ENCODE measurements at places on chromosomes 7 and 10.

GRCh38 chr10:30781670-30782121 is 152.1 kb upstream of the LYZL2 start:
- DNase-seq: no peak

DNA sequence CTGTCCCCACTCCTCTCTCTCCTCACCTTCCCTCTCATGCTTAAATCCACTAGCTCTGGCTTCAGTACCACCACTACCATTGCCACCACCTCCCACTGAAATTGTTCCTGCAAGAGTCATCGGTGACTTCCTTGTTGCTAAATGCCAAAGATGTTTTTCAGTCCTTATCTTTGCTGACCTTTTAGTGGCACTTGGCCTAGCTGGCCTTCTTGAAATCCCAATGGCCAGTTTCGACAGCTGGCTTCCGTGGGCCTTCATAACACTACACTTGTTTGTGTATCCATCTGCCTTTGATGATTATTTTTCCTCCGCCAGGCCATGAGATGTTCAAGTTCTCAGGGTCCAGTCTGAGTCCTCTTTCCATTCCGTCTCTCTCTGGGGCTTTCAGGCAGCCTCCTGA is 118.2 kb upstream of the NANOS1 start:
- no peak for DNase-seq

- no peak for DNase-seq
These were observed 266.1 kb downstream of the SORCS1 start for GRCh38 chr10:106898446-106898845.

- no peak for DNase-seq
These were observed 16.6 kb downstream of the STMP1 start for GRCh38 chr7:135678612-135679575.

GRCh38 chr7:48244864-48245271 is 73.6 kb downstream of the ABCA13 start:
- peak; percentile 9 for DNase-seq

GRCh38 chr10:68876246-68877138 is 24.6 kb upstream of the DDX50 start:
- DNase-seq: no peak

- peak; percentile 74 for DNase-seq
These were observed 7.9 kb upstream of the GSDME start for GRCh38 chr7:24764972-24765744.

- no peak for DNase-seq
These were observed 39.0 kb downstream of the DIP2C start for GRCh38 chr10:650441-650851.

DNA sequence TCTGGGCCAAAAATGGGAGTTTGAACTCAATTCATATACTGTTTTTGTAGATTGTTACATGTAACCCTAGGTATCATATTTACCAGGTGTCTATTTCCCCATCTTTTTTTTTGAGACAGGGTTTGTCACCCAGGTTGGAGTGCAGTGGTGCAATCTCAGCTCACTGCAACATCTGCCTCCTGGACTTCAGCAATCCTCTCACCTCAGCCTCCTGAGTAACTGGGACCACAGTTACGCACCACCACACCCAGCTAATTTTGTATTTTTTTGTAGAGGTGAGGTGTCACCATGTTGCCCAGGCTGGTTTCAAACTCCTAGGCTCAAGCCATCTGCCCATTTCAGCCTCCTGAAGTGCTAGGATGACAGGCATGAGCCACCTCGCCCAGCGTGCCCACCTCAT is 28.2 kb upstream of the FBXW4 start:
- DNase-seq: no peak

GRCh38 chr10:77899080-77899477 is 27.5 kb downstream of the DLG5 start:
- no peak for DNase-seq

DNA sequence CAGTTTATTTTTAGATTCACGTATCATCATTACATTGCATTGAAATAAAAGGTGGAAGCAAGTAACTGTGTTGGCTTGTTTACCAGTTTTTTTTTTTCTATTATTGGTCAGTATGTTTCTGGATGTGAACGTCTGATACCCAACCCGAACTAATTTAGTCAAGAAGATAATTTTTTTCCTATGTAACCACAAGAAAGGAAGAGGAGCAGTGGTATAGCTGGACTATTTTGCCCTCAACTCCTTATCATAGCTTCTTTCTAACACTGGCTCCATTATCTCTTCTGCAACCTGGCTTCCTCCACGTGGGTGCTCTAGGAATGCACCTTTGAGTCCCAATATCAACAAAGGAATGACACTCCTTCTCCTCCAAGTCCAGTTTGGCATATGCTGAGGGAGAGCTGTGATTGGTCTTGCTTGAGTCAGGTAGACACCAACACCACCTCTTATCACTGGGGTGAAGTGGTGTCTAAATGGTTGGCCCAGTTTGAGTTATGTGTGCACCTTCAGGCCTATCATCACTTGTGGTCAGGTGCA is 29.4 kb downstream of the OR9A2 start:
- no peak for DNase-seq

GRCh38 chr7:13327669-13328068 is 640.2 kb downstream of the ARL4A start:
- DNase-seq: no peak

DNA sequence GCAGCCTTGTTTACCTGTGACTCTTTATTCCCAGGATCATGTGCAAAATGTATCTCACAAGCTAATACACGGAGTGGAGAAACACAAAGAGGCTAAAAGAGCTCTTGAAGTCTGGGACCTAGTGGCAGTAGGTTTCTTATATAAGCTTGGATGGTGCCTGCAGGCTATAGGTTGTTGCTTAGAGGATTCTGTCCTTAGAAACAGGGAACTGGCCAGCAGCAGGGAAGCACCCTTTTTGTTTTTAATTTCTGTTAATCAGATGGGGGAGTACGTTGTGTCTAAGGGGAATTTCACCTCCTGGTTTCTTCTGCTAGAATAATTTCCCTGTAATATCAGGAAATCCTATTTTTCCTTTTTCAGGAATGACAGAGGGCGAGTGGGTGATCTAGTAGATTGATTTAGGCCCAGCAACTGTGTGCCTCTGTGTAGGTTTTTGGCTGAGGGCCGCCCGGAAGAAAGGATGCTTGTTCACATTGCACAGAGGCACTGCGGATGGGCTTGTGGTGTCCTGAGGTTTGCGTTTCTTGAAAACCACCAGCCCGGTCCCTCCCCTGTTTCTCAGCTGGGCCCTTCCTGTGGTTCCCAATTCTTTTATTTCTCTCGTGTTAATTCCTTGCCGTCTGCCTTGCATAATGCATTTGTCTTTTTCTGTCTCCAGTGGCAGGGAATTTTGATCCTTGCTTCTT is 158.0 kb downstream of the CAMK1D start:
- peak; percentile 21 for DNase-seq

- DNase-seq: no peak
These were observed 29.6 kb upstream of the SOSTDC1 start for GRCh38 chr7:16494955-16495719.

DNA sequence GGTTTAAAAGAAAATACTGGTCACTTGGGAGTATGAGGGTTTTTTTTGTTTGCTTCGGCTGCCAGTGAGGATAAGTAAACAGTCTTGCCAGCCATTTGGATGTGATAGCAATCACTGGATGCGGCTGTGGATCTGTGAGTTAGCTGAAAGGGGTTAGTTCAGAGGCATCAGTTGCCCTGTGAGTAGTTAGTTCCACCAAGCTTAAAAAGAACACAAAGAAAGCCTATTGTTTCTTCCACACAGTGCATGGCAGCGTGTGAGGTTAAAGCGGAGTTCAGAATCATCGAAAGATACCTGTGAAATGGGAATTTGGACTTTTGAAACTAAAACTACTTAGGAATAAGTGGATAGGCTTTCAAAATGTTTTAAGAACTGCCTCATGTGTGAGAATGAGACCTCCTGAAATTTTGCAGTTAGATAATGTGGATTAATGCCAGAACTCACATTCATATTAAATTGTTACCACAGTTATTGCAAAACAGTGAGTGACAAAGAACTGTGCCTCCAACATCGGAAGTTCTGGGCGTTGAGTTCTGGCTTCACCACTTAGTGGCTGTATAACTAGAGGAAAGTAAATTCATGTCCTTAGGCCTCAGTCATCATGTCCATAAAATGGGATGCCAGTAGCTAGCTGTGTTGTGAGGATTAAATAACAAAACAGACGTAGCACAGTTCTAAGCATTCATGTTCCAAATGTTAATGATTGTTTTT is 31.3 kb downstream of the KIAA1217 start:
- DNase-seq: peak; percentile 3

DNA sequence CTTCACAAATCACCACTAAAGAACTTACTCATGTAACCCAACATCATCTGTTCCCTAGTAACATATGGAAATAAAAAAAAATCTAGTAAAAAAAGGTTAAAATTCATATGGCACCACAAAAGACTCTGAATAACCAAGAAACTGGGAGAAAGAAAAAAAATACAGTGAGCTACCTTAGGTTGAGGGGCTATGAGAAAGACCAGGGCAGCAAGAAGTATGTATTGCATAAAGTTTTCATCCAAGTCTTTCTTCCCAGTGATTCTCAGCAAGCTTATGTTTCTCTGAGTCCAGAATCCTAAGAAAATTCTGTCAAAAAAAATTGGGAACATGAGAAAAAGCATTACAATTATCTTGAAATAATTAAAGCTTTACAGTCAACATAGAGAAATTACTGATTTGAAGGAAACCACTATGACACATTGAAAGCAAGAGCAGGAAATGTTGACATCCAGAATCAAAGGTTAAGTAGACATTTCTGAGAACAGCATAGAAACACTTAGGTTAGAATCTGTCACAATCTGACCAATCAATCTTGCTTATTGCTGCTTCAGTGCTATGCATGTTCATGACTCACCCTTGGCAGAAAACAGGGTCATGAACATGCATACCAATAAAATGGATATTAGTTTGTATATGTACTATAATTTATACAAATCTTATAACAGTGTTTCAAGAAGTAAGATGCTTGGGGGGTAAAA is 494.0 kb upstream of the POT1 start:
- DNase-seq: peak; percentile 38

GRCh38 chr10:125662584-125662983 is 20.4 kb downstream of the TEX36 start:
- no peak for DNase-seq

GRCh38 chr7:101232141-101232850 is 5.3 kb downstream of the CLDN15 start:
- DNase-seq: no peak

DNA sequence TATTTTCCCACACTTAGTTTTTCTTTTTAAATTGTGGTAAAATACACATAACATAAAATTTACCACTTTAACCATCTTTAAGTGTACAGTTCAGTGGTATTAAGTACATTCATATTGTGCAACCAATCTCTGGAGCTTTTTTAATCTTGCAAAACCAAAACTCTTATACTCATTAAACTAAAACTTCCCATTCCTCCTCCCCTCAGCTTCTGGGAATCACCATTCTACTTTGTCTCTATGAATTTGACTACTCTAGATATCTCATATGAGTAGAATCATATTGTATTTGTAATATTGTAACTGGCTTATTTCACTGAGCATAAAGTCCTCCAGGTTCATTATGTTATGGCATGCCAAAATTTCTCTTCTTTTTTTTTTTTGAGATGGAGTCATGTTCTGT is 86.4 kb upstream of the JAZF1 start:
- no peak for DNase-seq

DNA sequence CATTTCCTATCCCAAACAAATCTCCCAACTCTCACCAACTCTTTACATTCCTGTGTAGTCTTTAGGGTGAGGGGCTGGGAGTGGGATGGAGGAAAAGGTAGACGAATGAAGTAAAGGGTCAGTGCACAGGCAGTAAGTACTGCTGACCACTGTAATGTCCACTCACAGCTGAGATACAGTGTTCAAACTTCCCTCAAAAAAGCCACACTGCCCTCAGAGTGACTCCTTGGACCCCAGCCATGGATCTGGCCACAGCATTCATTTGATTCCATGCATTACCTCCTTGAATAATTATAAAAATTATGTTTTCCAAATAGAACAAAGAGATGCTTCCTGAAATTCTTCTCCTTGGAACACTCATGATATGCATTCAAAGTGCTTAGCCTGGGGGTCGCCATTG is 19.8 kb upstream of the HIPK2 start:
- no peak for DNase-seq

DNA sequence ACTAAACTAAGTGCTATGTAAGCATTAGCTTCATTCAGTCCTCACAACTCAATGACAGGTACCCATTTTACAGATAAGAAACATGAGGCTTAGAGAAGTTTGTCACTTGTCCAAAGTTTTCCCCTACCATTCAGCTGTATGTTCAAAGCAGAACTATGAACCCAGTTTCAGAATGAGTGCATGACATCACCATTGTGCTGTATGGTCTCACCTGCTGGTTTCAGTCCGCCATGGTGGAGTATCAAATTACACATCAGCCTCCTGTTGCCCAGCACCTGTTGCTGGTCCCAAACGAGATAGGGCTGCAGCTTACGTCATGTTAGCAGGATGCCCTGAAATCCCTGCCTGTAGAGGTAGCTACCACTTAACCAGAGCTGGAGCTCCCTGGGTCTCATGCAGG is 95.0 kb downstream of the DYNC1I1 start:
- DNase-seq: no peak

DNA sequence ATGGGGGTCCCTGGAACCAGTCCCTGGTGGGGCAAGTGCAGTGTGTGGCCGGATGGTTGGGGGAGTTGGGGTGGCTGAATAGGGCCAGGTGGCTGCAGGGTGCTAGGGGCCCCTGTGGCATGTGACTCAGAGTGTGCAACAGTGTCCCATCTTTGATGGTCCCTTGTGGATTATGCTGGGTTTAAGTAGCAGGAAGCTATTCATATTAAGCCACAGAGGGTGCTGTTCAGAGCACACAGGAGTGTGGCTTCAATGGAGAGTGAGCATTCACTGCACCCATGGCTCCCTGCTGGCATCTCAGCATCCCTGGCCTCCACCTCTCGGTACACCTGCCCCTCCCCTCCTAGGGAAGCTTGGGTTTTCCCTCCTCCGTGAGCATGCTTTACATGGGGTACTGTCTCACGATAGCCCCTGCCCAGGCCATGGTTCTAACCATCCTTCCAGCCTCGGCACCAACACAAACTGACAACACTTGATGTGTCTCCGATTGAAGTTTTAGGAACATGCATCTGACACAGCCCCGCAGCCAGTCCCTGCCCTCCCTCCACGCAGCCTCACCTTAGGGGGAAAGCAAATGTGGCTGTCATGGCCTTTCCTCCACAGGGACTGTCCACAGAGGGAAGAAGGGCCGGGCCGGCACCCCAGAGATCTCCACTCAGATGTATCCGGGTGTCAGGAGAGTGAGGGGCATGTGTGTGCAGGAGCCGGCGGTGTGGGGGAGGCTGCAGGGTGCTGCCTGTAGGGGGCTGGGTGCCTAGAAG is 30.4 kb upstream of the PPIF start:
- peak; percentile 94 for DNase-seq

DNA sequence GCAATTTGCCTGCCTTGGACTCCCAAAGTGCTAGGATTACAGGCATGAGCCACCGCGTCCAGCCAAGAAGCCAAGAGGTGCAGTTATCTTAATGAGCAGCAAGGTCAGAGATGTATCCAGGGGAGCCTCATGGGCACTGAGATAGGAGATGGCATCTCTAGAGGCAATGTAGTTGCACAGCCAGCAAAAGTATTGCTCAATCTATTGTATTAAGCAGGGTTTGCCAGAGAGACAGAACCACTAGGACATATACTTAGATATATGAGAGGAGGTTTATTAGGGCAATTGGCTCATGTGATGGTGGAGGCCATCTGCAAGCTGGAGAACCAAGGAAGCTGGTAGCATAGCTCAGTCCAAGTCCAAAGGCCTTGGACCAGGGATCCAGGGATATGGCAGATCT is 16.3 kb upstream of the VPS26A start:
- DNase-seq: peak; percentile 68

GRCh38 chr7:148021507-148022045 is 569.0 kb upstream of the C7orf33 start:
- no peak for DNase-seq

Data from NB4 (cell line).